ENCODE measurements at places on chromosomes 6 and 20.

DNA sequence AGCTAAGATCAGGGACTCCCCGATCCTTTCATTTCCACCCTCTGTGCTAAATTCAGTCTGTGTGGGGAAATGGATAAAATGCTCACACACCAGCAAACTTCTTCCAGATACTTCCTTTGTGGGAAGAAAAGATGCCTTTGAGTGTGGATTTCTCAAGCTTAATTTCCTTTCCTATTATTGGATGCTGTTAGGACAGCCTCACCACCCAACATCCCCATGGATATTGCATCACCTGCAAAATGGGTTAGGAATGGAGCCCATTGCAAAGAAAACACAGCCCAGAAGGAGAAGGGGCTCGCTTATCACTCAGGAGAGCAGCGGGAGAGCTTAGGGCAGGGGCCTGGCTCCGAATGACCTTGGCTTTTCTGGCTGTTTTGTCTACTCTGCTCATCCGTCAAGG lies 272.2 kb downstream of the CDC5L start:
- H3K27me3 ChIP-seq: no peaks in the 10 kb centered on the region
- H3K36me3 ChIP-seq: no peaks in the 10 kb centered on the region
- no peak for DNase-seq
- H3K27ac ChIP-seq: no peak overlapping the region

DNA sequence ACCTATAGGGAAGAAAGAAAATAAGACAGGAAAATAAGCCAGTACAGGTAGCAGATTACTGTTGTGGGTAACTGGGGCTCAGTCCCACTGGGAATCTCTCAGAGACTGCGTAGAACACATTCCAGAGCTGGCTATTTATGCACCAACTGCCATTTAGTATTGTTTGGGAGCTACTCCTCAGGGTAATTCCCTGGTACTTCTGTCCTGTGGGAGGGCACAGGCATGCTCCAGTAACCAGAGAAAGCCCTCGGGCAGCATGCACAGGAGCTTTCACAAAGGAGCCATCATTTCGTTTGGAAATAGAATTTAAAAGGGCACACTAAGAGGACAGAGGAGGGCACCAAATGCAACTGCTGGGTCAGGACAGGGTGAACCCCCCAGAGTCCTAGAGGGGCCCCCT lies 148.0 kb upstream of the LRFN2 start:
- H3K4me3 ChIP-seq: no peak overlapping the region
- no peaks in the 10 kb centered on the region for H3K36me3 ChIP-seq
- no peaks in the 10 kb centered on the region for H3K4me1 ChIP-seq
- no peak overlapping the region for H3K27ac ChIP-seq
- H3K27me3 ChIP-seq: no peaks in the 10 kb centered on the region

DNA sequence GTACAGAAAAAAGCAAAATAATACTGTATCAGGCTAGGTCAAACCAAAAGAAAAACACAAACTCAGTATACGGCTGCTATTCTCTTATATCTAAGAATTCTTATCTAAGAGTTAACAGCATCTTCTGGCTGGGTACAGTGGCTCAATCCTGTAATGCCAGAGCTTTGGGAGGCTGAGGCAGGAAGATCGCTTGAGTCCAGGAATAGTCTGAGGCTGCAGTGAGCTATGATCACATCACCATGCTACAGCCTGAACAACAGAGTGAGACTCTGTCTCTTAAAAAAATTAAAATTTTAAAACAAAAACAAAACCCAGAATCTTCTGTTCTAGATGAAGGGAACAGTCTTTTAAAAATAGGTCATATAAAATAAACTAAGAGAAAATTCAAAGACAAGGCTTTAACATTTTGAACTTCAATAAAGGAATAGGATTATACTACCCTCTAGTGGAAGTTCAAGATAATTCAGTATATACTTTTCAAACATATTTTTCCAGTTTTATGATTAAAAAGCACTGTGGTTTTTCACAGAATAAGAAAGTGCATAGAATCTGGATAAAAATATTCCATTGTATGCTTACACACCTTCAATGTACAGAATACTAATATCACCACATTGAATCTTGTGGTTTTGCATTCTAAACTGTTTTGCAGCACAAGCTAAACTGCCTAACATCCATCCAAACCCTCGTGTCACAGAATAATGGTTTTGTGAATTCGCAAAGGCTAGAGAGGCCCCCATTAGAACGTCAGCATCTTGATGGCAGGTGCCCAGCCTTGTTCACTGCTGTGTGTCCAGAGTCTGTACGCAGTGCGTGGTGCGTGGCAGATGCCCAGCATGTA lies 39.3 kb downstream of the DTNBP1 start:
- H3K4me1 ChIP-seq: no peaks in the 10 kb centered on the region
- H3K4me3 ChIP-seq: no peak overlapping the region
- no peak for DNase-seq
- H3K36me3 ChIP-seq: no peaks in the 10 kb centered on the region

GRCh38 chr20:45459606-45460005 lies 9.9 kb upstream of the WFDC2 start:
- H3K36me3 ChIP-seq: no peaks in the 10 kb centered on the region
- no peak overlapping the region for H3K4me3 ChIP-seq
- H3K27ac ChIP-seq: no peak overlapping the region
- H3K27me3 ChIP-seq: no peaks in the 10 kb centered on the region

DNA sequence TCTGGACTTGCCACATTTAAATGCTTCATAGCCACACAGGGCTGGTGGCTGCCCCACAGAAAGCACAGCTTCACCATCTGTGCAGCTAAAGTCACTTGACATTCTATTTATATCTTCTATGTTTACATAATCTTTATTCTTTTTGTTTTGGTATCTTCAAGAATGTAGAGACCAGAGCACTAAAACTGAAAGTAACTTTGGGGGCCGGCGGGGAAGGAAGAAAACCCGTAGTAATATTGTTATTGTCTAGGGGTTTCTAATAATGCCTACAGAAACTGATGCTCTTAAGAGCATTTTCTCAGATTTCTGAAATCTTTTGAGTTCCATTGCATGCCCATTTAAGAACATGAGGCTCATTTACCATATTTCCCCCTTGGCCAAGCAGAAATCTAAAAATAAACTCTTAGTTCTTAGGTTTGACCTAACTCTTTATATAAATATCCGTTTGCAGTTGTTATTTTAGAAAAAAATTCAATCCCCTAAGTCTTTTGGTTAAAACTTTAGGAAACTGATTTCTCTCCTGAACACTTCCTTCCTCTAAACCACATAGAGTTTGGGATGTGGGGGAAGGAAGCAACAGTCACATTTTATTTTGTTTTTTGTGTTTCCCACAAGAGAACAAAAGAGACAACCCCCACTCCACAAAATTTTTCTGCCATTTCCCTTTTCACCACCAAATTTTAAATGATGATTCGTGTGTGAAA lies 207.6 kb downstream of the OGFRL1 start:
- no peaks in the 10 kb centered on the region for H3K27me3 ChIP-seq
- H3K4me1 ChIP-seq: no peaks in the 10 kb centered on the region
- H3K27ac ChIP-seq: no peak overlapping the region
- H3K4me3 ChIP-seq: no peak overlapping the region
- DNase-seq: no peak
- no peaks in the 10 kb centered on the region for H3K36me3 ChIP-seq

Measured in effector memory CD4-positive, alpha-beta T cell (primary cell).